ENCODE measurements at places on chromosomes 12 and 14.

GRCh38 chr14:81837304-81837703, 303.7 kb upstream of the SEL1L start:
- DNase-seq = no peak

- DNase-seq = no peak
These were observed 56.4 kb downstream of the RASSF9 start for GRCh38 chr12:85779768-85780167.

GRCh38 chr12:154058-154457, 59.9 kb downstream of the SLC6A12 start:
- DNase-seq = no peak

GRCh38 chr12:15831315-15831978, 42.3 kb upstream of the EPS8 start:
- DNase-seq = no peak

GRCh38 chr12:12331896-12332295, 18.1 kb downstream of the MANSC1 start:
- no peak for DNase-seq

- no peak for DNase-seq
These were observed 198.0 kb downstream of the CACNA1C start for GRCh38 chr12:2250797-2251196.

GRCh38 chr14:92490239-92490959, 23.2 kb upstream of the RIN3 start:
- DNase-seq = no peak

DNA sequence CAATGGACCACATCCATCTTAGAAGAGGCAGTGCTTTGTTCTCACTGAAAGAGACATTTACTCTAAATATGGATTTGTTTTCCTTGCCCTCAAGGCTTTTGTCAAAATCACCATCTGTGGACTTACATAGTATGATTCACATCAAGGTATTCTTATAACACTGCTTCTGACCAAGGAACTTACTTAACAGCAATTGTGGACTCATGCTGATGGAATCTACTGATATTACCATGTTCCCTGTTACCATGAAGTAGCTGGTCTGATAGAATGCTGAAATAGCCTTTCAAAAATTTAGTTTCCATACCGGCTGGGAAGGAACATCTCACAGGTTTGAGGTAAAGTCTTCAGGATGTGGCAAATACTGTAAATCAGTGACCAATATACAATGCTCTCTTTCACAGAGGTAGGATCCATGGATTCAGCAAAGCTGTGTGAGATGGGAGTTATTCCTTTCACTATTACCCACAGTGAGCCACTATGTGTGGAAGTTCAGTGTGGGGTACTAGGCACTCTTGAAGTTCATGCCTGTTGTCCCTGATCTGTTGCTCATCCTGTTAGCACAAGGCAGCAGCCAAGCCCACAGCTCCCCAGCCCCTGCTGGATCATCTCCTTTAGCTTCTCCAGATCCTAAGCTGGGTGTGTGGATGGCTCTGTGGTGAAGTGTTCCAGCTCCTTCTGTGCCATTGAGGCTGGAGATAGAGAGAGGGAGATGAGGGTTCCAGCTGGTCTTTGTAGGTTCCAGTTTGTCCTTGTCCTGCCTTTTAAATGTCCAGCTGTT, 126.4 kb downstream of the ATP23 start:
- no peak for DNase-seq

Data from left ventricle myocardium superior (tissue), 1 donor.